IMR-90 (cell line): ENCODE measurements at places on chromosomes 7 and 10.

DNA sequence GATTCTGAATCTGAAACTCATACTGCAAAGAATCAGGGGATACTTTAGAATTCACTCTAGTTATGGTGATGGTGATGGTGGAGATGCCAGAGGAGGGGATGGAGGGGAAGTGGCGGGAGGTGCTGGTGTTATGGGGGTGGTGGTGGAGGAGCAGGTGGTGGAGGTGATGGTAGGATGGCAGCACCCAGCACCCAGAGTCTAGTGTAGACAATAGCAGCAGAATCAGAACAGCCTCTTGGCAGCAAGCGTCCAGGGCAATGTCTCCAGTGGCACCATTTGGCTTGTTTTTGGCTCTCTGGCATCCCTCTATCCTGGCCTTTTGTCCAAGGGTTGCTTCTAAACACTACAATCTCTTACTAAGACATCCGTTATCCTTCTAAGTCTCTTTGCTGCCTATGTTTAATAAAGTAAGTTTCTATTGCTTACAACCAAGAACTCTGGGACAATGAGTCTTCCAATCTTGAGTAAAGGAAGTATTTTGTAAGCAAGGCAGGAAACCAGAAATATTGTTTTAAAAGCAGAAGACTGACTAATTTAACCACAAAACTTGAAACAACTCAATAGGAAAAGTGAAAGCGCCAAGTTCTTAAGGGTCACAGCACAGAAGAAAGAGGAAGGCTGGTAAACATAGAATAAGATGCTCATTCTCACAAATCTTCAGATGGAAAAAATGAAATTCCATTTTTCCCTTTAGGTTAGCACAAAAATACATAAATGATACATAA lies 42.4 kb upstream of the GDF10 start:
- peaks cover 14% of the 10 kb centered on the region for H3K27me3 ChIP-seq
- H3K27ac ChIP-seq: peak overlapping the region; percentile 33; the same call in 1 of the 2 replicates
- peaks cover 5% of the 10 kb centered on the region; the same call in 1 of the 2 replicates for H3K4me1 ChIP-seq

- H3K4me3 ChIP-seq: no peak overlapping the region
- no peak overlapping the region for H3K27ac ChIP-seq
- no peaks in the 10 kb centered on the region for H3K27me3 ChIP-seq
- peaks cover 7% of the 10 kb centered on the region for H3K4me1 ChIP-seq
- no peak for DNase-seq
Measured at GRCh38 chr10:12766223-12766622, 235.3 kb downstream of the CCDC3 start.

- no peak for DNase-seq
- H3K4me1 ChIP-seq: no peaks in the 10 kb centered on the region
- no peak overlapping the region for H3K27ac ChIP-seq
- no peaks in the 10 kb centered on the region for H3K36me3 ChIP-seq
- no peak overlapping the region for H3K4me3 ChIP-seq
- no peaks in the 10 kb centered on the region for H3K27me3 ChIP-seq
Measured at GRCh38 chr10:118207470-118208007, 134.6 kb downstream of the FAM204A start.

- peaks cover 3% of the 10 kb centered on the region; the same call in 1 of the 2 replicates for H3K27me3 ChIP-seq
- H3K27ac ChIP-seq: no peak overlapping the region
- no peak for DNase-seq
Measured at GRCh38 chr7:75743455-75743859, 4.7 kb upstream of the HIP1 start.

DNA sequence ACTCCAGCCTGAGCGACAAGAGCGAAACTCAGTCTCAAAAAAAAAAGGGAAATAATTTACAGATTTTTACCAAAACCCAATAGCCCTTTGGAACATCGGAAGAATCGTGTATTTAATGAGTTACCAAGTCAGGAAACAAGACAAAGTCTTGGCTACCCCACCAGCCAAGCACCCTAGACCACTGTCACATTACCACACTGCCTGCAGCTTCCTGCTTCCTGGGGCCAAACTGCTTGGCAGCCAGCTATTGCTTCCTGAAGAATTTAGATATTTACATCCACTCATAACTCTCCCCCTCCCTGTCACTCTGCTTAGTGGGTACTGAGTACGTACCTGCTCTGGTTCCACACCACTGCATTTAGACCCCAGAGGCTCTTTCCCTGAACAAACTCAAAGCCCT lies 14.1 kb upstream of the TNPO3 start:
- no peak overlapping the region for H3K4me3 ChIP-seq
- H3K27ac ChIP-seq: no peak overlapping the region
- DNase-seq: no peak
- H3K27me3 ChIP-seq: peaks cover 12% of the 10 kb centered on the region
- H3K4me1 ChIP-seq: peaks cover 4% of the 10 kb centered on the region; the same call in 1 of the 2 replicates
